ENCODE measurements at places on chromosomes 4 and X. TPM values are rescaled to one million over a fixed set of nuclear protein-coding genes. Genes with fewer than 3 reads are reported as not detected.

Gene DGAT2L6
- not detected for total RNA-seq

Gene MTNR1A
- 0.05 TPM for total RNA-seq

Gene ZXDA
- 3.5 TPM for total RNA-seq

Gene ITM2A
- total RNA-seq = 679 TPM

Gene TRIM2
- 5.0 TPM for total RNA-seq

Gene TAF7L
- 0.19 TPM for total RNA-seq

Gene ZBTB49
- 4.5 TPM for total RNA-seq

Gene DRD5
- 0.09 TPM for total RNA-seq

Gene SPRY1
- total RNA-seq = 14.0 TPM

Gene ADH4
- total RNA-seq = 0.09 TPM

Gene RASL11B
- 0.52 TPM for total RNA-seq

Gene ART3
- 0.61 TPM for total RNA-seq

Gene ASMT
- total RNA-seq = 0.05 TPM

Gene SRPX
- 11.1 TPM for total RNA-seq

Gene CRMP1
- total RNA-seq = 1.7 TPM

Gene SYNPO2
- 15.8 TPM for total RNA-seq

Data from thymus (tissue), 14 donors.